Mesothelial cell of epicardium (in vitro differentiated cells): ENCODE measurements at places on chromosomes 6 and 20.

DNA sequence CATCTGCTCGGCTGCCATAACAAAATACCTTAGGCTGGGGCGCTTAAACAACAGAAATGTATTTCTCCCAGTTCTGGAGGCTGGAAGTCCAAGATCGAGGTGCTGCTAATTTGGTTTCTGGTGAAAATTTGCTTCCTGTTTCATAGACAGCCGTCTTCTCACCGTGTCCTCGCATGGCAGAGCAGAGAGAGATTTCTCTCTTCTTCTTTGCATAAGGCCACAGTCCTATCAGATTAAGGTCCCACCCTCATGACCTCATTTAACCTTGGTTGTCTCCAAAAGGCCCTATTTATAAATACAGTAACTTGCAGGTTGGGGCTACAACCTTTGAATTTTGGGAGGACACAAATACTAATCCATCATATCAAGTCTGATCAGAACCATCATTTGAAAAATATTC is 544.3 kb downstream of the KIF16B start:
- no peak overlapping the region for H3K4me3 ChIP-seq
- H3K27me3 ChIP-seq = peaks cover 2% of the 10 kb centered on the region
- H3K27ac ChIP-seq = no peak overlapping the region
- no peaks in the 10 kb centered on the region for H3K36me3 ChIP-seq
- no peak for DNase-seq

- no peak overlapping the region for H3K4me3 ChIP-seq
- no peaks in the 10 kb centered on the region for H3K36me3 ChIP-seq
- no peak for DNase-seq
- H3K27me3 ChIP-seq = no peaks in the 10 kb centered on the region
- no peak overlapping the region for H3K27ac ChIP-seq
Observed at GRCh38 chr6:162468326-162468725, 259.2 kb downstream of the PRKN start.

GRCh38 chr20:23586735-23587525 is 18.6 kb upstream of the CST9L start:
- no peak overlapping the region for H3K27ac ChIP-seq
- no peaks in the 10 kb centered on the region for H3K36me3 ChIP-seq
- H3K4me3 ChIP-seq = no peak overlapping the region
- DNase-seq = no peak
- H3K27me3 ChIP-seq = peaks cover 11% of the 10 kb centered on the region
- no peaks in the 10 kb centered on the region for H3K4me1 ChIP-seq

GRCh38 chr6:49906526-49906925 is 40.2 kb upstream of the CRISP1 start:
- no peaks in the 10 kb centered on the region for H3K27me3 ChIP-seq
- no peak overlapping the region for H3K27ac ChIP-seq
- peaks cover 27% of the 10 kb centered on the region for H3K4me1 ChIP-seq
- DNase-seq = no peak
- no peak overlapping the region for H3K4me3 ChIP-seq

DNA sequence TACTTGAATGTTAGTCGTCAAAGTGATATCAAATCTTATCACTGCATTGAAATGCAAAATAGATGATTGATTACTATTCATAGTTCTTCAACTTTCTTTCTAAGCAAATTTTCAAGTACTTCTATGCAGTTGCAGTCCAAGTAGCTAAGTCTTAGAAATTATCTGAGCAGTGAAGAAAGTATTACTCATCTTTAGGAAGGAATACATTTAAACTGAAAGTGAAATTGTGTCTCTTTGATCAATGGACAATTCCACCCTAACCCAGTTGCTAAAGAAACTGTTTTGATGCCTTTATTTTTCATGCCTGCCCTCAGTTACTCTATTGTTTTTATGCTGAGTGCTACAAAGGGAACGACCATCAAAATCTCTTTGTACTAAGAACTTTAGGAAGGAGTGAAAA is 337.4 kb downstream of the GRIK2 start:
- H3K4me3 ChIP-seq = no peak overlapping the region
- no peaks in the 10 kb centered on the region for H3K4me1 ChIP-seq
- peaks cover 1% of the 10 kb centered on the region for H3K27me3 ChIP-seq
- DNase-seq = no peak
- no peak overlapping the region for H3K27ac ChIP-seq

DNA sequence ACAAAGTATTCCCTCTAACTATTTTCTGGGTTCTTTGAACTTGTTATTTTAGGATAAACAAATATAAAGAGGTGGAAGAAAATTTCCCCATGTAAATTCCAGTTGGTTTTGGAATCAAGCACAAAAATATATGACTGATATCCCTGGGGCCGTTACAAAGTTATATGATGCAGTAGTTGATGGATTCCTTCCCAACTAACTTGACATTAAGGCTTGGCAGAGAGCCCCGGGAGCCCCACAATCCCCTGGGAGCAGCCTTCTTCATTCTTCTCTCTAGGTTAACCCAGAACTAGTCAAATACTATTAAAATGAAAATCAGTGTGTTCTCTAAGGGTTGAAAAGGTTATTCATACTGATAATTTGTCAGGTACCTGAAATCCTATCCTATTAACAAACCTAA is 508.9 kb upstream of the SOX4 start:
- H3K4me1 ChIP-seq = peaks cover 36% of the 10 kb centered on the region
- H3K4me3 ChIP-seq = no peak overlapping the region
- no peak for DNase-seq
- peak overlapping the region; percentile 60 for H3K27ac ChIP-seq

- H3K27me3 ChIP-seq = no peaks in the 10 kb centered on the region
- no peaks in the 10 kb centered on the region for H3K36me3 ChIP-seq
- no peak for DNase-seq
- peaks cover 12% of the 10 kb centered on the region for H3K4me1 ChIP-seq
- no peak overlapping the region for H3K4me3 ChIP-seq
Observed at GRCh38 chr6:113873043-113873667, 16.0 kb downstream of the MARCKS start.

- H3K4me1 ChIP-seq = peaks cover 65% of the 10 kb centered on the region
- peaks cover 9% of the 10 kb centered on the region for H3K36me3 ChIP-seq
- H3K27ac ChIP-seq = peak overlapping the region; percentile 43
- no peaks in the 10 kb centered on the region for H3K27me3 ChIP-seq
- H3K4me3 ChIP-seq = no peak overlapping the region
Observed at GRCh38 chr6:56550301-56550700, 92.4 kb downstream of the DST start.

GRCh38 chr6:117497237-117497636 is 14.8 kb downstream of the DCBLD1 start:
- DNase-seq = no peak
- H3K27ac ChIP-seq = peak overlapping the region; percentile 50
- peaks cover 26% of the 10 kb centered on the region for H3K4me1 ChIP-seq
- H3K27me3 ChIP-seq = no peaks in the 10 kb centered on the region
- H3K36me3 ChIP-seq = no peaks in the 10 kb centered on the region

DNA sequence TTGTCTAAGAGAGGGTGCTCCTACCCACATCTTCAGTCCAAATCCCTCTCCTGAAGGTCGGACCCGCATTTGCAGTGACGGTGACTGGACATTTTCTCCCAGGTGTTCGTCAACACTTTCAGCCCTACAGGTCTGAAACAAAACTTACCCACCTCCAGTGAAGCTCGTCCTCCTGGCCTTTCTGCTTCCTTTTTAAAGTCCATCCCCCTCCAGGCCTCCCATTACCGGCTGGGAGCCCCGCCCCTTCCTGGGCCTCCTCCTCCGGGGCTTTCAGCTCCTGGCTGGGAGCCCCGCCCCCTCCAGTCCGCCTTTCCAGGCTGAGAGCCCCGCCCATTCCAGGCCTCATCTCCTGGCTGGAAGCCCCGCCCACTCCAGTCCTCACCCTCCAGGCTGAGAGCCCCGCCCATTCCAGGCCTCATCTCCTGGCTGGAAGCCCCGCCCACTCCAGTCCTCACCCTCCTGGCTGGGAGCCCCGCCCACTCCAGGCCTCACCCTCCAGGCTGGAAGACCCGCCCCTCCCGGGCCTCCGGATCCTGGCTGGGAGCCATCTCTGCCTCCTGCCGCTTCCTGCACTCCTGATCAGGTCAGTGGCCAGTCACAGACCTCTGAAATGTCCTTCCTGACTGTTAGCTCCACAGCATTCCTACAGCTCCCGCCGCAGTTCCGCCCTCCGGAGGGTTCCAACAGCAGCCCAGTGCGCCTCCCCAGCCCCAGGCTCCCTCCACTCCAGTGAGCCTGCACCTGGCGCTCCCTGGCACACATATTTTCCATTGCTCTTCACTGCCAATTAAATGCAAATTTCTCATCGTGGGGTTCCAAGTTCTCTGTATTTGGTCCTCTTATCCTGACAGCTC is 98.5 kb downstream of the LY86 start:
- H3K27me3 ChIP-seq = no peaks in the 10 kb centered on the region
- peak overlapping the region; percentile 98 for H3K27ac ChIP-seq
- peak overlapping the region; percentile 70 for H3K4me3 ChIP-seq

- H3K27ac ChIP-seq = peak overlapping the region; percentile 66
- H3K36me3 ChIP-seq = no peaks in the 10 kb centered on the region
- no peaks in the 10 kb centered on the region for H3K27me3 ChIP-seq
- no peak overlapping the region for H3K4me3 ChIP-seq
Observed at GRCh38 chr6:116326181-116326671, 44.5 kb upstream of the DSE start.

GRCh38 chr6:35062676-35063574 is 78.2 kb downstream of the TCP11 start:
- H3K4me1 ChIP-seq = peaks cover under 1% of the 10 kb centered on the region
- no peak overlapping the region for H3K4me3 ChIP-seq
- H3K36me3 ChIP-seq = peaks cover 20% of the 10 kb centered on the region
- DNase-seq = no peak
- H3K27me3 ChIP-seq = no peaks in the 10 kb centered on the region
- H3K27ac ChIP-seq = no peak overlapping the region

- H3K4me3 ChIP-seq = no peak overlapping the region
- H3K4me1 ChIP-seq = peaks cover 6% of the 10 kb centered on the region
- H3K36me3 ChIP-seq = no peaks in the 10 kb centered on the region
- DNase-seq = no peak
Observed at GRCh38 chr20:49480236-49480635, 2.2 kb downstream of the KCNB1 start.

DNA sequence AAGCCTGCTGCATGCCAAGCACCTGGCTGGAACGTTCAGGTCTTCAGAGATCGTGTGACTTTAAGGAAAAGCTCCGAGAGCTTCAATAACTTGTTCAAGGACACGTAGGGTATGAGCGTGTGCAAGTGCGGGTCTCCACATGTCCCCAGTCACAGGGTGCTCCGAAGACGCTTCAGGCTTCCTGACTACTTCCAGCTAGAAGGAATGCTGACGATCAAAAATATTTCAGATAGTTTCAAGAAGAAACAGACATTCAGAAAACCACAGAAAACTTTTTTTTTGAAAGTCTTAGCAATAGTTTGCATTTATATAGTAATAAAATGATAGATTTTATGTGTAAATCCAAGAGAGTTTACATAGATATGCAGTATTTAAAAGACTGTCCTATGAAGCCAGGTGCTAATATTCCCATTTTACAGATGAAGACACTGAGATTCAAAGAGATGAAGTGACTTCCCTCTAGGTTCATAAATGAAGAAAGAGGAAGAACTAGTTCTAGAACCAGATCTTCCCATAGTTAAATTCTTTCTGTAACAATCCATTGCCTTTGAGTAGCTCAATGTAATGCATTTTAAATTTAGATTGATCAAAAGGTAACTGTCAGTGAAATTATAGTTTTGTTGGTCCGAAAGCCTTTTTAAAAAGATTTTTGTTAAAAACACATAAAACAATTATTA is 247.6 kb downstream of the MYLK4 start:
- no peaks in the 10 kb centered on the region for H3K36me3 ChIP-seq
- no peak overlapping the region for H3K27ac ChIP-seq
- DNase-seq = no peak
- peaks cover 5% of the 10 kb centered on the region for H3K27me3 ChIP-seq
- H3K4me3 ChIP-seq = no peak overlapping the region

DNA sequence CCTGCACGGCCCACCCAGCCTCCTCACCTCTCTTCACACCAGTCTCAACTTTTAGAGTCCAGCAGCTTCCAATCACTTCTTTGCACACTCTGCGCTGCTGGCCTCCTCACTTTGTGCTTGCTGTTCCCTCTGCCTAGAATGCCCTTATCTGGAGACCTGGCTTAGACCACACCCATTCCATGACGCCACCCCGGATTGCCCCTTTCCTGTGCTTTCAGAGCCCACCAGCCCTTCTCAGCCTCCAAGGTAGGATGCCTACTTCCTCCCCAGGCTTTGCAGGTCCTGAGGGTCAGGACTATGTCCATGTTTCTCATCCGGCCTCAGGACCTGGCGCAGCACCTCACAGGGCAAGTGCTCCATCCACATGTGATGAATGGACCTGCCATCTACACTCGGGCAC is 27.0 kb upstream of the AVP start:
- H3K27me3 ChIP-seq = no peaks in the 10 kb centered on the region
- H3K4me1 ChIP-seq = peaks cover 2% of the 10 kb centered on the region
- H3K27ac ChIP-seq = no peak overlapping the region
- no peak overlapping the region for H3K4me3 ChIP-seq

- H3K27ac ChIP-seq = peak overlapping the region; percentile 98
- no peaks in the 10 kb centered on the region for H3K27me3 ChIP-seq
- no peak for DNase-seq
- peaks cover 51% of the 10 kb centered on the region for H3K4me1 ChIP-seq
- H3K4me3 ChIP-seq = no peak overlapping the region
- H3K36me3 ChIP-seq = peaks cover 5% of the 10 kb centered on the region
Observed at GRCh38 chr6:151012321-151013294, 147.1 kb downstream of the MTHFD1L start.

DNA sequence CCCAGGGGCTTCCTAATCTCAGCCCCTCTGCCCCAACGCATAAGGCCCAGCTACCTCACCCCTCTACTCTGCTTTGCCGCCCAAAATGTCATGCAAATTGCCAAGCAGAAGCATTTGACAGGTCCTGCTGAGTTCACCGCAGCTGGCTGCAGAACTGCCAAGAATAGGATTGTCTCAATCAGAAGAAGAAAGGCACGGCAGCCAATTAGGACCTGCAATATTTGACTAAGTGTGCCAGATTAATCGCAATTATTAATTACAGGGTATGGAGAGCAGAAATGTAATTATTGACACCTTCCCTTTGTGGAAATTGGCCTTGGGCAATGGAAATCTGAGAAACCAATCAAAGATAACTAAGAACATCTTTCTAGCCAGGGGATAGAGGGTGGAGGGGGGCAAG is 318.6 kb downstream of the LRFN2 start:
- H3K4me3 ChIP-seq = no peak overlapping the region
- DNase-seq = no peak
- no peaks in the 10 kb centered on the region for H3K36me3 ChIP-seq

DNA sequence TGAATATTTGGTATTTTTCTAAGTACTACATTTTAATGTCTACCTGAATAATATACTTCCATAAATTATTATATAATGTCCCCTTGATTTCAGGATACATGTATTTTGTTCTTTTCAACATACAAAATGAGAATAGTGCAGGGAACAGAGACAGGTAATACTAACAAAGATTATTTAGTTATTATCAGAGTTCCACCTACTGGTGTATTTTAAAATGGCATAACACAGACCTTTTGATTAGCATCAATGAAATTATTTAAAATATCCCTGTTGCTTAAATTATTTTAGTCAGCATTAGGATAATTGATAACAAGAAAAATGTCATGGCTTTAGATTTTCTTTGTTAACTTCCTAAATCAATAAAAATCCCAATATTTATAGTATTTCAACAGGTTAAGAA is 184.0 kb downstream of the PRDM13 start:
- no peaks in the 10 kb centered on the region for H3K4me1 ChIP-seq
- no peak for DNase-seq
- no peak overlapping the region for H3K27ac ChIP-seq
